Spinal cord (tissue), 10 donors: ENCODE measurements at places on chromosomes 2 and 18.

- no peak for DNase-seq
Observed at GRCh38 chr2:163405298-163405697, 330.5 kb downstream of the FIGN start.

- no peak for DNase-seq
Observed at GRCh38 chr2:96501886-96502810, 3.0 kb downstream of the NEURL3 start.

GRCh38 chr2:52776571-52776970, 991.0 kb upstream of the CHAC2 start:
- DNase-seq = no peak

- DNase-seq = peak; percentile 6
Observed at GRCh38 chr2:224777559-224777930, 61.4 kb upstream of the CCDC195 start.

DNA sequence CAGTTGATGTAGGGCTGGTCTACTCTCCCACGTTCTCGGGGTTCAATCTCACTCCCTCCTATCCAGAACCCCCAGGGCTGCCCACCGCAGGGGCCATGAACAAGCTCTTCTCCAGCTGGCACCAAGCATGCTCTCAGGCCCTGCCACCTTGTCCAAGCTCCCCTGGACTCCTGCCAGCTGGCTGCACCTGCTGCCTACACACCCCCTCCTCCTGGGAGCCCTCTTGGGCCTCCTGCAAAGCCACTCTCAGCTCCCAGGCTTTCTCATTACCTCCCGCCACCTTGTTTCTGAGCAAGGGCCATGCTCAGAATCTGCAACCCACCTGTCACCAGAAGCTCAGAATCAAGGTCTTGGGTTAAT, 56.0 kb downstream of the HDAC4 start:
- no peak for DNase-seq
